AG09309 (cell line): ENCODE measurements at places on chromosomes 6 and 20.

DNA sequence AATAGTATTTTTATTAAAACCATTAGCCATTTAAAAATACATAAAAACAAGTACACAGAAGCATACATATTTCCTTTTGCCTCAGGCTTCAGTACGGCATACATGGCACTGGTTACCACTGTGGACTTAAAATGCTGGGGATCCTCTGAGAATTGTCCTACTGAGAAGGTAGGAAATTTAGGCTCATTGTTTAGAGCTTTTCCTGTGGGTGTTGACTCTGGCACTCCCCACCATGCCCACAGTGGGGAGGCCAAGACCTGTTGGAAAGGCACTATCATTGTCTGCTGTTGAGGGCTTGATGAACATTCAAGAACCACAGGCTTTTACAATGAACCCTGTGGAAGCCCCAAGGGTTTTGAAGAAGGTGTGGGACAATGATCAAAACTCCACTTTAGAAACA is 473.4 kb downstream of the BTBD3 start:
- DNase-seq: no peak

GRCh38 chr20:38537176-38537575 is 43.8 kb upstream of the ADIG start:
- DNase-seq: no peak

DNA sequence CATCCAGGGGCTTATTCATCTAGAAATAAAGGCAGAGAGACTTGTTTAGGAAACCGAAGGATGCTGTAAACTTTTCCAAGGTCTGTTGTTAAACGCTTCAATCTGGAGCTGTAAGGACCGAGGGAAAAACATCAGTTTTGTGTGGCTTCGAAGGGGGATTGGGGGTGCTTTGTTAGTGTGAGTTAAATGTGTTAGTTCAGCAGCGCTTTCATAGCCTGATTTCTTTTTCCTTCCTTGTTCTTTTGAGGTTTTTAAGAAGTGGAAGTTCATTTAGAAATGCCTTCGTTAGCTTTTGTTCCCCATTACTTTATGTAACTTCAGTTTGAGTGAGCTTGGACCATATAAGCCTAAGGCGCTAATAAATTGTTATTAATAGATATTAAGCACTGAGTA is 1.5 kb downstream of the ANKS1A start:
- DNase-seq: no peak

DNA sequence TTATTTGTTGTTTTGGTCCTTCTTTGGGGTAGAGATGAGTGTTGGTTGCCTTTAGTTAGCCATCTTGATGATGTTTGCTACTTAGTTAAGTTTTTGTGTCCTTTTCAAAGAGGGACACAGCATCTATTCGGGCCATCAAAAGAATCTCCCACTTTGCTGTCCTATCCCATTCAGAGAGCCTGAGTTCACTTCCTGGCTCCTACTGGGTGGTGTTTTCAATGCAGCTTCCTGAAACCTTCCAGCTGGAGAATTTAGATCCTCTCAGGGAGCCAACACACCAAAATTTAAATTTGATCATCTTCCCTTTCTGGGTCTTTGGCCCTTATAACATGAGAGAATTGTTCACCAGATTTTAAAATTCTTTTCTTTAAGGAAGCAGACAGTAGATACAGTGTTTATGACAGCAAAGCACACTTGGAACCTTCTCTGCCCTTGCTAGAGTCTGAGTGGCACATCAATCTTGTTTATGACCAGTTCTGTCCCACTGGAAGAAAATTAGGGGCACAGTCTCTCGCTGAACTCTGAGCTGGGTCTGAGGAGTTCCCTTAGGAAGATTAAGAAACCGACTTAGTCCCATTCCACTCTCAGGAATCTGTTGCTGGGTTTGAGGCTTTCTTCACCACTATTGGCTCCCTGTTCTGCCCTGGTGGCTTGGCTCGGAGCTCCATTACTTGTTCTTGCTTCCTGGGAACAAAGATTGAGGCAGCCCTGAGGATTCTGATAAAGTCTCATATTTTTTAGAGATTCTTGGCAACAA is 115.5 kb downstream of the CCDC170 start:
- no peak for DNase-seq

DNA sequence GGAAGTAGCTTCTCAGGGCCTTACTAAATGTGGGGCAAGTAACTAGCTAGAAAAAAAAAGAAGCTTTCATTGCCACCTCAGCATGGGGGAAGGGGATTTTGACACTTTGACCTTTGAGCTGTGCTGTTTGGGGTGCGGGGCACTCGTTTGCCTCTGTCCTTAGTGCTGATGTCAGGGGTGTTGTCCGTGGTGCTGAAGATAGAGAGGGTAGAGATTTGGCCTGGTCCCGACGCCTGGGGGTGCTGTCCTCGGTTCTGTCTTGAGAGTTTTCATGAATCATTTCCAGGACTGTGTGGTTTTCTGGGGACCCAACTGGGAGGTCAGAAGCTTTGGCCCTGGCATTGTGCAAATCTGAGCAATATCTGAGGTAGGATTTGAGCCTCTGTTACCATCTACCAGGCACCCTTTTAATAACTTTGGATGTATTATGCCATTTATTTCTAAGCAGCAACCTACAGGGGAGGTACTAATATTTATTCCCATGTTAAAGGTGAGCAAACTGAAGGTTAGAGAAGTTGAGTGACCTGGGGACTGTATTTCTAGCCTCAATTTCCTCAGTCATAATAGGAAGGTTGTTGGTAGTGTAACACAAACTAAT is 78.0 kb downstream of the DLGAP4 start:
- no peak for DNase-seq

DNA sequence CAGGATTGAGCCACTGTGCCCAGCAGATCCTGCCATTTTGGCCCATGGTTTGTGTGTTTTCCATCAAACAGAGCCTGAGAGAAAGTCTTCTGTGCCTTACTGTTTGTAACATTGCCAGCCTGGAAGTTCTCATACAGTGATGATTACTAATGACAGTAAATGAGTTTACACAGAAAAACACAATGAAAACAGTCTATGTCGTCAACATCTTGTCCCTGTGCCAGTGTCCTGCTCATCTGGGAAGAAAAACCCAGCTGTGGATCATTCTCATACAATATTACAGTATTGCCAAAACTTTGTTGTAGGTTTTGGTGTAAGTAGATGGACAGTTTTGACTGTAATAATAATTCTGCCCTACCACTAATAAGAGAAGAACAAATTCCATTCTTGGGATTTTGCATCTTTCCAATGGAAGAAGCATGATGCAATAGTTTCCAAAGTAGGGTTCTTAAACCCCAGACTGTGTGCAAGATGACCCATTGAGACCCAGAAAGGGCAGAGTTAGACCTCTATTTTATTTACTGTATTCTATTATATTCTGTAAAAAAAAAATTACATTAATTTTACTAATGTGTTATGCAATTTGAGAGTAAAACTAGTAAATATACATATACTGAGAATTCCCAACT is 135.0 kb upstream of the JARID2 start:
- DNase-seq: no peak

DNA sequence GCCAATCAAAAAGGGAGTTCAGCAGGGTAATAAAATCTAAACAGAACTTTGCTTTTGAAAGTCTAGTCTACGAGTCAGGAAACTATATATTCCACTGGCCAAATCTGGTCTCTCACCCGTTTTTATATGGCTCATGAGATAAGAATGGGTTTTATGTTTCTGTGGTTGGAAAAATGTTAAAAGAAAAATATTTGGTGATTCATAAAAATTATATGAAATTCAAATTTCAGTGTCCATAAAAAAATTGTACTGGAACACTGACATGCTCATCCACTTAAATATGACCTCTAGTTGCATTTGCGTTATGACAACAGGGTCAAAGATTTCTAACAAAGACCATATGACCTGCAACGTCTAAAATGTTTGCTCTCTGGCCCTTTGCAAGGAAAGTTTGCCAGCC is 22.3 kb upstream of the LAMP5 start:
- no peak for DNase-seq

GRCh38 chr6:105884011-105884410 is 202.1 kb upstream of the PRDM1 start:
- DNase-seq: no peak
